Smooth muscle cell of trachea (primary cell): ENCODE measurements at places on chromosomes 2 and 18. TPM values are rescaled to one million over a fixed set of nuclear protein-coding genes. Genes with fewer than 3 reads are reported as not detected.

Gene TUBA3E
- total RNA-seq = not detected in 2 replicates

Gene NETO1
- 0.17 TPM in 1 of 2 replicates, not detected in the other for total RNA-seq

Gene LONRF2
- under 0.01 TPM in 2 replicates for total RNA-seq

Gene SKA1
- 1.5 and 15.6 TPM in 2 replicates for total RNA-seq

Gene ALPP
- under 0.01 TPM in 1 of 2 replicates, not detected in the other for total RNA-seq

Gene UPP2
- under 0.01 TPM in 1 of 2 replicates, not detected in the other for total RNA-seq

Gene TMEM178A
- total RNA-seq = 1.0 and 1.3 TPM in 2 replicates

Gene MROH2A
- not detected in 2 replicates for total RNA-seq

Gene LYPD6B
- not detected in 2 replicates for total RNA-seq

Gene KRTCAP3
- total RNA-seq = not detected in 2 replicates

Gene TBR1
- under 0.01 TPM in 1 of 2 replicates, not detected in the other for total RNA-seq

Gene ADAM23
- 10.6 and 13.2 TPM in 2 replicates for total RNA-seq

Gene ASPRV1
- 0.15 and 0.33 TPM in 2 replicates for total RNA-seq

Gene DIPK1C
- not detected in 2 replicates for total RNA-seq

Gene UGT1A5
- total RNA-seq = not detected in 2 replicates

Gene PKDCC
- 55.1 and 129 TPM in 2 replicates for total RNA-seq

Gene TMEM37
- total RNA-seq = 0.44 and 1.5 TPM in 2 replicates

Gene PTPN2
- total RNA-seq = 20.3 and 25.7 TPM in 2 replicates

Gene CFAP65
- total RNA-seq = under 0.01 TPM in 1 of 2 replicates, not detected in the other
